ENCODE measurements at places on chromosomes 13 and 19.

DNA sequence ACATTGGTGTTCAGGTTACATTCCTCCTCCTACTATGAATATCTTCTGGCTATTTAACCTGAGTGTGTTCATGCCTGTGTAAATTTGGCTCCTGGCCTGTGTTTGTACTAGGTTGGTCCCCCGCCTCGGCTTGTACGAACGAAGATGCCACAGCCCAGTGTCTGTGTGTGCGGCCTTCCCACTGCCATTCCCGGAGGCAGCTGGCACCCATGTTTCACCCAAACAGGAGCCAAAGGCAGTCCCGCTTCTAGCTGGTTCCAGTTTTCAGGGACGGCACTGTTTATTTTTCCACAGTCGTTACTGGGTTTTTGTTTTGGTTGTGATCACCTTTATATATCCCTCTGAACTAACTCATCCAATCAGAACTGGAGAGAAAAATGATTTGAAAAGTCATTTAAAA lies 102.5 kb upstream of the ZNF536 start:
- DNase-seq = no peak

GRCh38 chr19:55118401-55118991 lies 1.1 kb upstream of the PPP1R12C start:
- peak; percentile 79 for DNase-seq

DNA sequence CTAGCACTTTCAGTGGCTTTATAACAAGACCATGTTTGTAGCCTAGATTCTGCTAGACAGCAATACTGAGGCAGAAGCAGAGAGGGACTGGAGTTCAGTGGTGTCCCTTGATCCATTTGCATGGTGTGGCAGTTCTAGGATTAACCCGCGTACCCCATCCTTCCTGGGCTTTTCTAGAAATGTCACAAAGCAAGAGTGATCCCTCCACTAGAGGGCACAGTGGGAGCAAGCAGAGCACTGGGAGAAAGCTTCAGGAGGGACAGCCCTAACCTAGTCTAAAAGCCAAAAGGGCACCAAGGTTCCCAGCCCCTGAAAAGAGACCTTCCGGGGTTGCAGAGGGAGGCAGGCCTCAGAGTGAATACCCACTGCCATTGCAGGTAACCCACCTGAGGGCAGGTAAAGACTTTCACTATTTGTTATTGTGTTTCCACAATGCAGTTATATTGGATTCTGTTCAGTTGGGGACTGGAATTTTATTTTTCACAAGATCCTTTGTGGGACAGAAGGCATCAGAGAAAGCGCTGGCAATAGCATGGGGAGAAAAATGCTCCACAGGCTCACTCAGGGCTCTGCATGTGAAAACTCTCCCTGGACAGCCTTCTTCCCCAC lies 170.6 kb downstream of the FLT1 start:
- DNase-seq = no peak

- no peak for DNase-seq
Measured at GRCh38 chr13:113854238-113855011, 9.5 kb downstream of the GAS6 start.

DNA sequence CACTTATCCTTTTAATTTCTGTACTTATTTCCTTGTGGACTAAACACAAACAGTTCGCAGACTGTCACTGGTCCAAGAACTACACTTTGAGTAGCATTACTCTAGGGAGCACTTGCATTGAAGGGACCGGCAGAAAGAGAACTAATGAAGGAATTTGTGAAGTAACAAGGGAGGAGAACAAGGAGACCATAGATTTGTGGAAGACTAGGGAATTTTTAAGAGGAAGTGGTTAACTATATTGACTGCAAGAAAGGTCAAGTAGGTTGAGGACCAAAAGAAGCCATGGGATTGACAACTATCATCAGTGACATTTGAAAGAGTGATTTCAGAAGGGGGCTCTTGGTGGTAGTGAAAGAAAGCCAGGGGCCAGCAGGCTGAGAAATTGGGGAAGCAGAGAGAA lies 4.0 kb upstream of the RB1 start:
- DNase-seq = no peak

DNA sequence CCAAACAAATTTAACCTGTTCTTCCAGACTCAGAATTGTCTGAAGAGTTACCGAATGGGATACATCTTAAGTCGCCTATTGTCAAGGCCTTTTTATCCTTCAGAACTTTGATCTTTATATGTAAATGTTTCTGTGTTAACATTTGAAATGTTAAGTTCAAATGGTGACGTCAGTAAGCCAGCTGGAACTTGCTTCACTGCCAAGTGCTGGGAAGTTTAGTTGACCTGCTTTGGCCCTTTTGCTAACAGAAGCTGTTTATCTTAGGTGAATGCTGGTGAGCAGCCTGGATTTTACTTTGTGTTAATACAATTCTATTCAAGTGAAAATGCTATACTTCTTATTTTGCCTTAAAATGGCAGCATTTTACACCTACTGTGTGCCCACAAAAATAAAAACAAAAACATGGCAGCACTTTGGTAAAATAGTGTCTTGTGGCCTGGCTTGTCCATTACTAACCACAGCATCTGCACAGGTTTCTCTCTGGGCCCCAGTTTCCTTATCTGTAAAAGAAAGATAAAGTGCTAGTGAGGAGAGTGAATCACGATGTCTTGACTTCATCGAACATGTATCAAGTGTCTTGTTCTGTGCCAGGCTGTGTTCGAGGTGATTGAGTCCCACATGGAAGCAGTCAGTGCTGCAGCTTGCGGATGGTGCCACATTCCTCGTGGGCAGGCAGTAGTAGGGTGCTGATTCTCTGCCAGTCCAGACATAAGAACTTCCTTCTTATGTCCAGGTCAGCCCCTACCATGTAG lies 2.2 kb downstream of the NAXD start:
- DNase-seq = no peak

DNA sequence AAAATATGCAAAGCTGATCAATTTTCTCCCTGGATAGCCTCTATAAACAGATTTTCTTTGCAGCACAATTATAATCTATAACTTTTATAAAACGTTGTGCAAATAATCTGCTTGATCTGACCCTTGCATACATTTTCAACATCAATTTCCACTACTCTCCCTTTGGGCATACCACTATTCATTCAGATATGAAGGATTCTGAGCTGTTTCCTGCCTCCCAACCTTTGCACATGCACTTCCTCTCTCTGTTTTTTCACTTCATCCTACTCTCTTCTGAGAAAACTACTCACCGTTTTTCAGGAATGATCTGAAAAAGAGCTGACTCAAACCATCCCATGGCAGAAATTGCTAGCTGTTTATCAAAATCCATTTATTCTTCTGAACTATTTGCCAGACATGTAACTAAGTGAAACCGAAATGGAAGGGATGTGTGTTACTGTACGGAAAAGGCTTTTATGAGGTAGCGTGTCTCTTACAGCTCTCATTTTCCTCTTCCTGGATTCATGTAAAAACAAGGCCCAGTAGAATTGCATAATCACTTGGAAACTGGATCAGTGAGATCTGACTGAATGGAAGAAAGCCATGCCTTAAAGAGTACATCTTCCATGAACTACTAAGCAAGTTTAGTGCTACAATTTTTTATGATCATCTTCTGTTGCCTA lies 1447.3 kb upstream of the MIR17HG start:
- DNase-seq = no peak

DNA sequence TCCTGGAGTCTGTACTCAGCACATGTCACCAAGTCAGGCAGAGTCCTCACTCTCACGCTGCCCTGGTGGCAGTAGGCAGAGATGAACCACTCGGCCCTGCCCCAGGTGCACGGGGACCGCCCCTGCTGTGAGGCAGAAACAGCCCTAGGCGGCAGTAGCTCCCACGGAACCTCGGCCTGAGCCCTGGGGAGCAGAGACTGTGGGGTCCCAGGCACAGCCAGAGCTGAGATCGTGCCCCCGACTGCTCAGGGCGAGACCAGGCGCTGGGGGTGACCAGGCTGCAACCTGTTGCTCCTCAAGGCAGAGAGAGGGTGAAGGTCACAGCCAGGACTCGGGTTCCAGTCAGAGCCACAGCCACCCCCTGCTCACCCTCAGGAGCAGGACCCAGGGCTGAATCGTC lies 34.9 kb downstream of the AP1M1 start:
- DNase-seq = no peak

- no peak for DNase-seq
Measured at GRCh38 chr13:31755803-31756212, 16.5 kb downstream of the RXFP2 start.

GRCh38 chr13:114116734-114117133 lies 15.7 kb downstream of the RASA3 start:
- DNase-seq = no peak

DNA sequence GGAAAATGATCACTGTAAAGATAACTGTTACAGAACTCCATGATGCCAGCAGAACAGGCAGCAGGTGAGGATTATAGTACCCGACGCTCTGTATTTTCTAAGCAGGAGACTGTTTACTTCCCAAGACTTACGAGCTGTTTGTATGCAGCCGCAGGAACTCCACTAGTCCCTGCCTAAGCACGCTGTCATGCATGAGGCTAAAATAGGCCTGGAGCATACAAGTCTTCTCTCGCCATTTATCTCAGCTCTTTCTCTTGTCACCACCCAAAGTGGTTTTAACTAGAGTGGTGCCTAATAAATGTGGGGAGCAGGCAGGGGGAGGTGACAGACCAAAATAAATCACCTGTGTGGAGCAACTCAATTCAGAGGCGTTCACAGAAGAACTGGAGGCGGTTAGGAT lies 175.8 kb downstream of the TDRD3 start:
- DNase-seq = no peak

All from dorsolateral prefrontal cortex (tissue), 122 donors.